ENCODE measurements at places on chromosomes 4 and X.

- peak; percentile 90 for DNase-seq
Observed at GRCh38 chrX:16185725-16186136, 18.4 kb downstream of the MAGEB17 start.

DNA sequence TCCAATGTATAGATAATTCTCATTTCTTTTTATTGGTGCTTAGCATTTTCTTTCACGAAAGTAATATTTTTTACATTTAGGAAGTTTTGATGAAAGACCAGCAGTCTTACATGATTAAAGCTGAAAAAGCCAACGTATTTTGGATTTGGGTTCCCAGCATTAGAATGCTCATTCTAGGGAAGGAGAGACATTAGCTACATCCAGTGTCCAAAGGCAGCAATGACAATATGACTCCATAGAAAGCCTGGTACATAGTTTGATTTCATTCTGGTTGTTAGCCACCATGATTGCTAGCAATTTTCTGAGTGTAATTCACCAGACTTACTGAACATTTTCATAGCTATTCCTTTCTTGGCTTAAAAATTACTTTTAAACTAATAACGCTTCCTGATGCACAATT lies 1397.5 kb downstream of the PCDH7 start:
- no peak for DNase-seq

GRCh38 chrX:56805399-56805798 lies 76.4 kb downstream of the NBDY start:
- no peak for DNase-seq

DNA sequence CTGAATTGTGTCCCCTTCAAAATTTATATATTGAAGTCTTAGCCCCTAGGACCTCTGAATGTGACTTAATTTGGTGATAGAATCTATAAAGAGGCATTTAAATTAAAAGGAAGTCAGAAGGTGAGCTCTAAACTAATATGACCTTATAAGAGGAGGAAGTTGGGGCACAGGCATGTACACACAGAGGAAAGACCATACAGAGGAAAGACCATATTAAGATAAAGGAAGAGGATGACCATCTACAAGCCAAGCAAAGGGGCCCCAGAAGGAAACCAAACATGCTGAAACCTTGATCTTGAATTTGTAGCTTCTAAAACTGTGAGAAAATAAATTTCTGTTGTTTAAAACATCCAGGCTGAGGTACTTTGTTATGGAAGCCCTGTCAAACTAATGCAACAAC lies 26.9 kb upstream of the CYBB start:
- no peak for DNase-seq

DNA sequence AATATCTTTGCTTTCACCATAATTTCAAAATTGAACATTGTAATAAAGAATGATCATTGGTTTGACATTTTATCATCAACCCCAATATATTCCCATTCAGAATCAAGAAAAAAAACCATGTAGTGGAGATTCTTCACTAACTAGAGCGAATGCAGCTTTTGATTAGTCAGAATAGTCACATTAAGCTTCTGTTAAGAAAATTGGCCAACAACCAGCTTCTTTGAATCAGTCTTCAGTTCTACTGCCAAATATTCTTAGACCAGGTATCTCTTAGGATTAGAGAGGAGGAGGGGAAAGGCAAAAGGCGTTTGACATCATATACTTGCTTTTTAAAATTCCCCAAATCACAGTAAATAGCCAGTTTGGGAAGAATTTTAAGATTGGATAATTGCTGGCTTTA lies 22.2 kb upstream of the TBC1D8B start:
- no peak for DNase-seq

- peak; percentile 85 for DNase-seq
Observed at GRCh38 chr4:127870688-127871087, 10.0 kb upstream of the PLK4 start.
